ENCODE measurements at places on chromosomes 11 and 22.

DNA sequence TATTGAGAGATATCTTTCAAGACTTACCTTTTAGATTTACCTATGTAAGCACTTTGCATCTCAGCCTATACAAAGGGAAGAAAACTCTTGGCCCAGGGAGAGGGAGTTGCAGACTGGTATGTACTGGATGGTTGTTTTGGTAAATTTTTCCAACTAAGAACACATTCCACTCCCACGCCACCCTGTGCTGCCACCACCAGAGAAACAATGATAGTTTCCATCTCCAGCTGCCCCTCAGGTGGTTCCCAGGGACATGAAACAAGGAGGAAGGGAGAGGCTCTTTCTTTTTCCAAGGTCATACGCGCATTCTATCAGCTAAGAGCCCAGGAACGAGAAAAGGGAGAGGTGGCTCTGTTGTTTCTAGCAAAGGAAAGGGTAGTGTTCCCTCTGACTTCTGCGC is 34.4 kb downstream of the CCDC34 start:
- no peak for DNase-seq

DNA sequence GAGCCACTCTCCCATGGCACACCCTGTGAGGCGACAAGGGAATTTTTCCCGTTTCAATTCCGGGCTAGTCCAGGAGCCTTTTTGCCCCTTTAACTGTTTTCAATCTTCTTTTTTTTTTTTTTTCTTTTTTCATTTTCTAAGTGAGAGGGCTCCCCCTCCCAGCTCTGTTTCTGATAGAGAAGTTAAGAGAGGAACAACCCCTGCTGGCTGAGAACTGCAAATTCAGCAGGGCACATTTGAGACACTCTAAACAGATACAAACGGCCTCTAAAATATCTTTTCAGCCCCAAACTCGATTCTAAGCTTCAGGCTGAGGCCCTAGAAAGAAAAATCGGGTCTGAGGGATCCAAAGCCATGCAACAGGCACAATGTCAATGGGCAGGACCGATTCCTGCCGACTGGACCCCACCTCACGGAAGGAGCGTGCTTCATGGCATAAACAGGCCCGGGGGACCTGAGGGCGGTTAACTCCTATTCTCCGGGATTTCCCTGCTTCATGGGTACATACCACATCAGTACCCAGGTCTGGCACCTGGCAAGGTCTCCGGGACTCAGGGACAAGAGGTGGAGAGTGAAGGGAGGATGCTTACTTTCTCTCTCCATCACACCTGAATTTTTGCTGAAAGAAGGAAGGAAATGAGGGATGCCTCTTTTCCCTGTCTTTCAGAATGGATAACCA is 627.5 kb downstream of the BUD13 start:
- DNase-seq, result no peak

DNA sequence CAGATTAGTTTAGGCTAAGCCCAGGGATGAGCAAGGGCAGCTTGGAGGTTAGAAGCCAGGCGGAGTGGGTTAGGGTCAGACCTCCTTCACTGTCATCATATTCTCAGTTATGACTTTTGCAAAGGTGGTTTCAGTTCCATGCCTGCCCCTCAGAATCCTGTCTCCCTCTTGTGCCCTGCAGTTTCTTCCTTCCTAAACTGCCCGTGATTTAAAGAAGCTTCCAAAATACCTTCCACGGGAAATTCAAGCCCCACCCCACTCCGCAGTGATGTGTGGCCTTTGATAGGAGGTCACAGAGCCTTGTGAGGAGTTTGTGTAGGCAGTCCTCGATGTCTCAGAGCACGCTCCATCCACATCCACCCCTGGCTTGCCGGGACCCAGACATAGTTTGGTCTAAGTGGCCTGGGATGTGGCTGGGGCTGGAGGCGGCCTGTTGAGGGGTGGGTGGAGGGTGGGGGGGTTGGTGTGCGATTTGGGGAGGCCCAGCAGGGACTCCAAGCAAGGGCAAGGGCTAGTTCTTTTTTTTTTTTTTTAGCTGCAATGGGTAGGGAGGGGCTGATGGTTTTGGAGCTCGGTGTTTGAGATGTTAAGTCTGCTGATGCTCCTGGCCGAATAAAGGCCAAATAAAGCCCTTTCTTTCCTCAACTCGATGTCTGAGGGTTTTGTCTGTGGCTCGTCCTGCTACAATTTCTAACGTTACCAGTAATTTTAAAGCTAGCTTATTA is 1.6 kb upstream of the IFITM1 start:
- no peak for DNase-seq

DNA sequence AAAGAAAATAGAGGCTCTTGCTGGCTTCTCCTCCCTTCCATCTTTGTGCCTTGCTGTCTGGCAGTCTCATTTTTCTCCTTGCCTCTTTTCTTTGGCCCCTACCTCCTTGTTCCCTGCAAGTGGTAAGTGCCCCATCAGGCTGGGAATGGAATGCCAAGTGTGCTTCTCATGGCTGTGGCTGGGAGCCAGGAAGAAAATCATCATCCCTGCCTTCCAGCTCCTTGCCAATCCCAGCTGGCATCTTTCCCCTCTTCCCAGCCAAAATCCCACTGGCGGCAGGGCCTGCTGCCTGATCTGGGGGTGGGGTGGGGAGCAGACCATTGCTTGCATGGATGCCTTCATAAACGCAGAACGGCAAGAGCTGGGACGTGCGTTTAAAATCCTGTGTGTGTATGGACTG is 27.0 kb upstream of the SLC25A18 start:
- no peak for DNase-seq

DNA sequence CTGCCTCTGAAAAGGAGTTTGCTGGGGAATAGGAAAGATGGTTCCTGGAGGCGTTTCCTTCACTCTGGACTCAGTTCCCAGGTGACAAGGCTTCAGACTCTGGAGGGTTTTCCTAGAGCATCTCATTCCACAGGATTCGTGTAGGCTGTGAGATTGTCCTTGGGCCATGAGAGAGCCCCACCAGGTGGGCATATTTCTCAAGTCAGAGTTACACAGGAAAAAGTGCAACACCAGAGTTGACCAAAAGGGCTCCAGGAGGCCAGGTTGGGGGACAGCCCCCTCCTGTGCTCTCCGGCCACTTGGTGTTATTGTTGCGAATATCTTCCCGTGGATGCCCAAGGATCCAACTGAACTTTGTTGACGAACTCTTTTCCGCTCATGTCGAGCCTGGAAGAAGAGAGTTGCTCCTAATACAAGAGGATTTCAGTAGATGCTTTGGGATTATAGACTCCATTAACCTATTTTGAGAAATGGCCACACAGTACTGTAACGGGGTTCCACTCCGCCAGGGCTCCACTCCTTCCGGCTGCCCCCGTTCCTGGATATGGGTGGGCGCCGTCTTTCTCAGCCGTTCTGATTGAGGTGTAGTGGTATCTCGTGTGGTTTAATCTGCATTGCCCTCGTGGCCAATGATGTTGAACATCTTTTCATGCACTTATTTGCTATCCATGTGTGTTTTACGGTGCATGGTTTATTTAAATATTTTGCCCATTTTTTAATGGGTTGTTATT is 580.3 kb downstream of the BRD1 start:
- DNase-seq, result no peak

DNA sequence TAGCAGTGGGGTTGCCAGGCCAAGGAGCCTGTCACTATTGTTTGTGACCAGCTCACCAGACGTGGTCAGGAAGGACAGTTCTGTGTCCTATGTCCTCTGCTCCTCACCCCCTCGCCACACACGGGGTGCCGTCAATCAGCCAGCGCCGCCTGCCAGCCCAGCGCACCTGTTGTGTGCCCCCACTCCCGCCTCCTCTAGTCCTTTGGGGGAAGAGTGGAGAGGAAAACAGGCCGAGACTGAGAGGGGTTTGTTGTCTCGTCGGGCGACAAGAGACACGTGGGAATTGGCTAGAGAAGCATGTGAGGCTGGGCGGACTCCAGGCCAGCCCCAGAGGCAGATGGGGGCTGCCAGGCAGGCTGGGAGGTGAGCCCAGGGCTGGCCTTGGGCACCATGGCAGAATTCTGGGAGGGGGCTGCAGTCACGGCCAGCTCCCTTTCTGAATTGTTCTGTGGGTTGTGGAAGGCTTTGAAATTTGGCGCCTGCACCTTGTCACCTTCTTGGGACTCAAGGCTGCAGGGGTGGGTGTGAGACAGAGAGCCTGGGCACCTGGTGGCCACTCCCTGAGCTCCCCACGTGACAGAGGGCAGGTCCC is 3.1 kb upstream of the KCNQ1OT1 start:
- DNase-seq, result no peak

DNA sequence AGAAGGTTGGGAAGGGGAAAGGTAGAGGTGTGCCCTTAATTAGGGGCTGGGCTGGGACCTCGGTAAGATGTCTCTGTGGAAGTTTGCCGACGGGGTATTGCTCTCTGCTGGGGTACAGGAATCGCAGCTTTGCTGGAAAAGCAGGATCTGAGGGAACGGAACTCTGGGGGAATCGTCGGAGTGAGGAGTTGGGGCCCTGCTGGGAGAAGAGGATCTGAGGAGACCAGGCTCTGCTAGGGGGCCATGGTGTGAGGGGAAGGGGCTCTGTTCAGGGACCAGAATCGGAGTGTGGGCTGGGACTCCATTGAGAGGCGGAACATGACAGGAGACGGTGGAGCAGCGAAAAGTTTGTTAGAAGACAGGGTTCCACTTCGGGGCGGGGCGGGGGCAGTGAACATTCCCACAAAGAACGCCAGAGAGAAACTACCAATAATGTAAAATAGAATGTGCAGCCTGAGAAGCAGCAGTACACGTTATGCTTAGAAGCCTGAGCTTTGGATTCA is 456 bp downstream of the AAMDC start:
- no peak for DNase-seq

DNA sequence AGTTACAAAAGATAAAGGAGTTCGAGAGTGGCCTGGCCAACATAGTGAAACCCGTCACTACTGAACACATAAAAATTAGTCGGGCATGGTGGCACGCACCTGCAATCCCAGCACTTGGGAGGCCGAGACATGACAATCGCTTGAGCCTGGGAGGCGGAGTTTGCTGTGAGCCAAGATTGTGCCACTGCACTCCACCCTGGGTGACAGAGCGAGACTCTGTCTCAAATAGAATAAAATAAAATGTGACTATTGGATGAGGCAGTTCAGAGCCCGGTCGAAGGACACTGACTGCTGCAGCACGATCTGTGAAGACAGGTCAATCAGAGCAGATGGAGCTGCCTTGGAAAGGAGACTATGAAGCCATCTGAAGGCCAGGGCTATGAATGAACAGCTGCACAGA is 37.7 kb upstream of the ANO1 start:
- no peak for DNase-seq

DNA sequence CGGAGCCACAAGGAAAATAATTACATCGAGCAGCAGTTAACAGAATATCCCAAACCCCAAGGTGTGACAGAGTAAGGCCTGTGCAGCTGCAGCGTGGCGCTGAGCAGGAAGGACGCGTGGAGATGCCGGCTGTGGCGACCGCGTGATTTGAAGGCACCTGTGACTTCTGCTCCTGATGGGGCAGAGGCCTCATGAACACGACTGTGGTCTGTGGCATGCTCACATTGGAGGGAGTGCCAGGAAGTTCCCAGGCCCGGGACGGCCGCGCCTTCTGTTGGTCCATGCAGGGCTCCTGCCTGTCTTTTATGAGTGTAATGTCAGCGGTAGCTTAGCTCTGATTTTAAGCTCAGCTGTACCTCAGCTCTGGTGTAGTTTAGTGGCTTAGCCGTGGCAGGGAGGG is 50.4 kb downstream of the TPCN2 start:
- no peak for DNase-seq

- DNase-seq, result no peak
These were observed at the start of gene KCNJ5 for GRCh38 chr11:128890543-128891368. TSS of gene KCNJ5 (plus strand) at chr11:128891356. CDS start at chr11:128911274, 19,918 bp downstream.

GRCh38 chr11:8028766-8029165 is 41.6 kb downstream of the EIF3F start:
- DNase-seq, result no peak

GRCh38 chr22:49553076-49553475 is 274.6 kb downstream of the BRD1 start:
- no peak for DNase-seq

- no peak for DNase-seq
These were observed 48.6 kb upstream of the SLC22A12 start for GRCh38 chr11:64542172-64543125.

GRCh38 chr22:47030881-47031627 is 268.6 kb downstream of the TBC1D22A start:
- no peak for DNase-seq

DNA sequence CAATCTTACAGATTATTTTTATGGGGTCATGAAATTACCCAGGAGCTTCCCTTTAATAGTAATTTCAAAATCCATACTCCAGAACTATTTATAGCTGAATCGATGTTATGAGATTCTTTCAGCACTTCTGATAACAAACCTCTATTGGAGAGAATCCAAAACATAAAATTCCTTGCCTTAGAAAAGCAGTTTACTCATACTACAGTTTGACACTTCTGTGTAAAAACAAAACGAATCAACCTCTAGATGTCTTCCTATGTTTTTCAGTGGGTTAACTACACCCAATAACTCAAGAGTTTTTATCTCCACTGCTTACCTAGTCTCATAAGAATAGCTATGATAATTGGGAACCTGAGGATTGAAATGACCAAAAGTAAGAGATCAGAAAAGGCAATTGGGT is 35.6 kb downstream of the KIF18A start:
- DNase-seq, result no peak

- no peak for DNase-seq
These were observed 2.6 kb downstream of the CD44 start for GRCh38 chr11:35141571-35141971.

- no peak for DNase-seq
These were observed 67.5 kb downstream of the MYEOV start for GRCh38 chr11:69361466-69361865.

DNA sequence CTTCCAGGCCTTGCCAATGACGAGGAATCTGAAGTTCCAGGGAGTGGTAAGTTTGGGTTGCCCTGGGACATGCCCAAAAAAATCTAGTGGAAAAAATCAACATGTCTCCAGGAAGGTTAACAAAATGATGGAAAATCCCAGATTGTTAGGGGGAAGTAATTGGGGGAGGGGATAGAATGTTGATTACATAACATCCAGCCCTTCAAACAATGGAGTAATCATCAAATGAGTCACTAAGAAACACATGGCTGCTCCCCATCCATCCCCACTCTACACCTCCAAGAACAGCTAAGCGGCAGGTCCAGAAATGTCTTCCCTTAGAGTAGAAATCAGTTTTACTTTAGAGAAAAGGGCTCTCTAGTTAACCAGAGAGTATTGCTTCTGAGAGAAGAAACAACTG is 94.9 kb downstream of the ETS1 start:
- DNase-seq, result no peak

GRCh38 chr22:19490628-19491230 is 11.0 kb downstream of the CDC45 start:
- DNase-seq, result no peak

GRCh38 chr11:27370374-27370773 is 7.4 kb upstream of the CCDC34 start:
- no peak for DNase-seq

DNA sequence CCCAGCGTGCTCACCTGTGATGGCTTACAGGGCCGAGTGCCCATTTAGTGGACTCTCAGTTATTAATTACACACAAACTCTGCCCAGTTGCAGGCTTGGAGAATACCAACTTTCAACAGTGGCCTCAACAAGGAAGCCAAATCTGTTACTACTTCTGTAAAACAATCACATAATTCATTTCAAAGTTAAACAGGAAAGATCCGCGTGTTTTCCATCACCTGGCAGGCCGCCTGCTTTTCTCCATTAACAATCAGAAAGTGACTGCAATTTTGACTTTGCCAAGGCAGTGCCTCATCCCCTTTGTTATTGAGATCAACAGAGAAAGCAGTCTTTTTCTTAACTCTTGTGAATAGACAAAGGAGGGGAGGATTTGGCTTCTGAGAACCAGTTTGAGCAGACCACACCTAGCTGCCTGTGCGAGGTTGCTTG is 77.7 kb downstream of the BARX2 start:
- DNase-seq, result no peak

- DNase-seq, result no peak
These were observed 8.2 kb upstream of the MAPK8IP1 start for GRCh38 chr11:45877221-45877620.
